ENCODE measurements at places on chromosomes 6 and 20. TPM values are rescaled to one million over a fixed set of nuclear protein-coding genes. Genes with fewer than 3 reads are reported as not detected.

Gene GABRR1
- not detected for total RNA-seq

Gene POM121L2
- total RNA-seq = not detected

Gene SOX18
- total RNA-seq = 0.22 TPM

Gene MAFB
- total RNA-seq = 0.52 TPM

Gene SYNE1
- total RNA-seq = 10.8 TPM

Gene SAYSD1
- total RNA-seq = 57.2 TPM

Gene RBL1
- total RNA-seq = 11.1 TPM

Gene ZNF165
- not detected for total RNA-seq

Gene VGLL2
- total RNA-seq = not detected

Gene TREML1
- total RNA-seq = not detected

Gene WFDC2
- not detected for total RNA-seq

Gene NAA20
- 86.6 TPM for total RNA-seq

Gene MRPS26
- 63.8 TPM for total RNA-seq

Gene PHACTR1
- total RNA-seq = 0.20 TPM

All from MG63 (cell line).